ENCODE measurements at places on chromosomes 3 and 15. TPM values are rescaled to one million over a fixed set of nuclear protein-coding genes. Genes with fewer than 3 reads are reported as not detected.

- no peaks in the 10 kb centered on the region for H3K36me3 ChIP-seq
- H3K27ac ChIP-seq: no peak overlapping the region
- no peaks in the 10 kb centered on the region for H3K27me3 ChIP-seq
- H3K4me1 ChIP-seq: no peaks in the 10 kb centered on the region
- no peak for DNase-seq
These were observed 1219.2 kb downstream of the ZPLD1 start for GRCh38 chr3:103653996-103654395.

GRCh38 chr15:65189102-65189740 lies 4.1 kb upstream of the CLPX start:
- H3K27ac ChIP-seq: no peak overlapping the region
- H3K4me1 ChIP-seq: peaks cover 5% of the 10 kb centered on the region
- H3K36me3 ChIP-seq: peaks cover 1% of the 10 kb centered on the region
- no peaks in the 10 kb centered on the region for H3K27me3 ChIP-seq

DNA sequence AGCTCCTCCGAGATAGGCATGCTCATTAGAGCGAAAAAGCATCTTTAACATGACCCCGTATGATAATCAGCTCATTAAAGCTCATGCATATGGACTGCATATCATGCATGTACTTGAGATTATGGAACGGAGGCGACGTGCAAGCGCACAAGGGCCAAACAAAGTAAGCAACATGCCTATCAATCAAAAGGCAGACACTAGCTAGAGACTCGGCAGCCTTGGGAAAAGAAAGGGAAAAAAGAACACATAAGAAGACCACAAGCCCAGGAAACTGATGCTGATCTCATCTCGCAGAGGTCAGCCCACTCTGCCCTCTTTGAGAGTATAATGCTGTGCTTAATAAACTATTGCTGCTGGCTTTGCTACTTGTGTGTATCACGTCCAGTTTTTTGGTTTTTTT lies 2.6 kb upstream of the ACOX2 start:
- peaks cover 16% of the 10 kb centered on the region for H3K27me3 ChIP-seq
- no peak overlapping the region for H3K4me3 ChIP-seq
- no peak overlapping the region for H3K27ac ChIP-seq
- peaks cover 8% of the 10 kb centered on the region for H3K4me1 ChIP-seq
- DNase-seq: no peak
- no peaks in the 10 kb centered on the region for H3K36me3 ChIP-seq

The SMCO1 gene
- total RNA-seq: not detected

All from activated CD4-positive, alpha-beta T cell treated with anti-CD3 and anti-CD28 coated beads, Interleukin-2, amount 10 ng/mL, durations not matched to agents 7 days and 5 days (primary cell).